ENCODE measurements at places on chromosomes 13 and 19.

- no peak for DNase-seq
Observed at GRCh38 chr13:19158006-19158405, 23.6 kb downstream of the TUBA3C start.

- no peak for DNase-seq
Observed at GRCh38 chr19:35004517-35005255, 4.6 kb downstream of the GRAMD1A start.

DNA sequence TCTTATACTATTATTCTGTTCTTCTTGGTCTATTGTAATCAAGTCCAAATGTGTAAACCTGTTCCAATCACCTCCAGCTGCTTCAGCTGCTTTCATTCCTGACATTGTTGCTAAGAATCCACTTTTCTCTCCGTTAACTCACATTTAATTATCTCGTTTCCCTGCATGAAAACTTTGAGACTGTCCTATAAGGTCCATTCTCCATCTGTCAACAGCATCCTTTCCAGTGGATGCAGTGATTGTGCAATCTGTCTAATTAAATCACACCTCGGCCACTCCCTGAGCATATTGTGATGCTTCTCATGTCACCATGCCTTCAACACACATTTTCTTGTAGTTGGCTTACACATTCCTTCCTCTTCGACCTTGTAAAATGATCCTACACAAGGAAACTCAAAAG lies 1626.9 kb upstream of the SLC10A2 start:
- no peak for DNase-seq

DNA sequence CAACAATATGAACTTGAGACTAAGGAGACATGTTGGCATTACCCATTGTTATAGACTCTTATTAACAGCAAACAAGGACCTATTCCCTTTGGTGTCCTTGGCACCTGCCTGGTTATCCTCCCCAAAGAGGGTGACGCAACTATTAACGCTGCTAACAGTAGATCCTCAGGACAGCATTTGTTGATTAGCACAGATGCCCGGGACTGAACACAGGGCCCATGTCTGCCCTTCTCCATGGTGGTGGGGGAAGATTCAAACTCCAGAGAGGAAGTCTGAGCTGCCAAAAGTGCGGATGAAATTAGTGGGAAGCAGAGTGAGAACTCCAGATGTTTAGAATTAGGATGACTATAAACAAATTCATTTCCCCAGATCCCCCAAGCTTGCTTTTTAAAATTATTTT lies 101.2 kb upstream of the RAP2A start:
- no peak for DNase-seq

DNA sequence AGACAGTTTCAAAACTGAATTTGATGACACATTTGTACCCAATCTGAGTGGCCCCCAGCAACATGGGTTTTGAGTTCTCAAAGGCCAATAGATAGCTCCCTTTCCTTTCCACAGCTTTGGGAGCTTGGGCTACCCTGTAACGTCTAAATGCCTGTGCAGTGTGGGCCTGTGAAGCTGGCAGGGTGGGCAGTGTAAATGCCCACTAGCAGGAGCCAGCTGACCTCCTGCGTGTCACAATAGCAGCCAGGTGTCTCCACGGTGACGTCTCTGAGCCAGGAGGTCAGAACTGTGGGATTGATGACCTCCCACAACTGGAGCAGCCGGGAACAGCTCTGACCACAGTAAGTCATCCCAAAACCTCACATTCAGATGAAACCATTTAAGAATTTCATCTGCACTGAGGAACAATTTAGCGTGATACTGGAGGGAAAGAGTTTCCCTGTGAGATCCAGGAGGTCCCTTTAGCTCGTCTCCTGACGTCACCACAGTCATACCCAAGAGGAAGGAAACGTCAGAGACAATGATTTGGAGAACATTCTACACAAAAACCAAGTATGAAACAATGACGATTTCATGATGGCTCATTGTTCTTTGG lies at the start of gene IPO5:
Gene IPO5 (plus strand): TSS at position 300 of the 595 bp plus-strand sequence. CDS start 23,022 bp downstream, outside the sequence.
- no peak for DNase-seq

DNA sequence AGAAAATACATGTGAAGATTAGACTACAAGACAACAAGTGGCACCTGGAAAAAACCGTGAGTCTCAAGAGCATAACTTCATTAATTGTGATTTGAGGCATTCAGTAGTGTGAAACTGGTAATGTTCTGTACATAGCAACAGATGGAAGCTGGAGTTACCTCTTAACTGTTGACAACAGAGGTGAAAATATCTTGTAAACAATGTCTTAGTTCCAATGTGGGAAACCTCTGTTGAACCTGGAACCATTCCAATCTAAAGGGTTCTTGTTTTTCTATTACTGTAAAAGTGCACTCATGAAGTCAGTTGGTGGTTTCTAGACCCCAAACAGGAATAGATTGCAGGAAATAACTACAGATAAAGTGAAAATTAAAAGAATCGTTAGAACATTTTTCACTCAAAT lies 728.4 kb downstream of the SLITRK1 start:
- peak; percentile 28 for DNase-seq

DNA sequence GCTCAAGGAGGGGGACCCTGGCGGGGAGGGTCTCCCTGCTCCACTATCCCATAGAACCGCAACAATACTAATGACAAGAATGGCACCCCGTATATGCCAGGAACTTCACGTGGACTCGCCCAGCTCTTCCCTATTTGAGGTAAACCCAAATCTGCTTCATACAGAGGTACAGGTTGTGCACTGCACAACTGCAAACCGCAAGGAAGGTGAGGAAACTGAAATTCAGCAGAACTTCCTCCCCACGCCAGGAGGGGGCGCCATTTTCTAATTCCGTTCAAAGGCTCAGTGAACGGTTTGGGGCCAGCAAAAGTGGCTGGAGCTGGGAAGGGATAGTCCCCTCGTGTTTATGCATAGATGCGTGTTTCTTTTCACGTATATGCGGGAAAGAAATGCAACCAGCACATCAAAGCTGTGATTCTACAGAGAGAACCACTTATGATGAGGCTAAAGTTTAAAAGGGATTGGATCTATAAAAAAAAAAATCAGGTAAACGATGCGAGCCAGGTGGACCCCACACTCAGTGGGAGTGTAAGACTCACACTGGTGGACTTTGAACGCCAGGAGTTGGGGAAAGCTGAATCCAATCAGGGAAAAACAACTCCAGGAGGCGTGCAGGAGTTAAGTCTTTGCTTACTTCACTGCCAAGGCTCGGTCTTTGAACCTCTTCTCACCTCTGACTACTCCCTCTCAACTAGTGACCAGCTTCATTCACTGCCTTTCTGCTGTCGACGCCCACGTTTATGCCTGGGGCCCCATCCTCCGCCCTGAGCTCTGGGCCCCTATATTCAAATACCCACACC lies 20.3 kb downstream of the C19orf81 start:
- peak; percentile 11 for DNase-seq

DNA sequence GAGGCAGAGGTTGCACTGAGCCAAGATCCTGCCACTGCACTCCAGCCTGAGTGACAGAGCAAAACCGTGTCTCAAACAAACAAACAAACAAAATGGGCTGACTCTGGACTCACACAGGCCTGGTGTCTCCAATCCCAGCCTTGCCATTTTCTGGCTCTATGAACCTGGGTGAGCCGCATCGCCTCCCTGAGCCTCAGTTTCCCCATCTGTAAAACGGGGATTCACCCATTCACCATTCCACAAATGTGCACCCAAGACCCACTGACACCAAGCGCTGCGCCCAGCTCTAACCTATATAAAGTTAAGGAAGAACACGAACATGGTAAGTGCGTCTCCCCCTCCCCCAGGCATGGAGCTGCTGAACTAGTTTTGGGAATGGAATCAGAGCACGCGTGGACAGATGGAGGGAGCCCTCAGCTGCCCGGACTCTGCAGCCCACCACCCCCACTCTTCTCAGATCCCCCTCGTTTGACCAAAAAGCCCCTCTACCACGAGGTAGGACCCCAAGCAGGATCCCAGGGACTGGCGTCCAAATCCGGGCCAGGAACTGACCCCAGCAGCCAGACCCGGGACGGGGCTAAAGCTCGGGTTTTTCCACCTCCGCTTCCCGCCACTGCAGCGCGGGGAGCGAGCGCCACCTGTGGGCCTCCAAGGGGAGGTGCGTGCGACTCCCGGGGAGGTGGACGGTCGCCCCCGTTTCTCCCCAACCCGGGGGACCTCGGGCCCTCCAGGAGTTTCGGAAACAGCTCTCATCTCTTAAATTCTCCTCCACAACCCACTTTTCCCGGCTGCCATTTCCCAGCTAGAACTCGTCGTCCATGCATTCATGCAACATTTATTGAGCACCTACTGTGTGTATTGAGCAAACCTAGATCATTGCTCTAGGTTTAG lies 33.0 kb upstream of the ADGRE5 start:
- peak; percentile 40 for DNase-seq

- DNase-seq, result no peak
Observed at GRCh38 chr13:32211813-32212212, 103.3 kb downstream of the ZAR1L start.

GRCh38 chr19:49214701-49215100 lies 57.1 kb downstream of the TRPM4 start:
- no peak for DNase-seq

DNA sequence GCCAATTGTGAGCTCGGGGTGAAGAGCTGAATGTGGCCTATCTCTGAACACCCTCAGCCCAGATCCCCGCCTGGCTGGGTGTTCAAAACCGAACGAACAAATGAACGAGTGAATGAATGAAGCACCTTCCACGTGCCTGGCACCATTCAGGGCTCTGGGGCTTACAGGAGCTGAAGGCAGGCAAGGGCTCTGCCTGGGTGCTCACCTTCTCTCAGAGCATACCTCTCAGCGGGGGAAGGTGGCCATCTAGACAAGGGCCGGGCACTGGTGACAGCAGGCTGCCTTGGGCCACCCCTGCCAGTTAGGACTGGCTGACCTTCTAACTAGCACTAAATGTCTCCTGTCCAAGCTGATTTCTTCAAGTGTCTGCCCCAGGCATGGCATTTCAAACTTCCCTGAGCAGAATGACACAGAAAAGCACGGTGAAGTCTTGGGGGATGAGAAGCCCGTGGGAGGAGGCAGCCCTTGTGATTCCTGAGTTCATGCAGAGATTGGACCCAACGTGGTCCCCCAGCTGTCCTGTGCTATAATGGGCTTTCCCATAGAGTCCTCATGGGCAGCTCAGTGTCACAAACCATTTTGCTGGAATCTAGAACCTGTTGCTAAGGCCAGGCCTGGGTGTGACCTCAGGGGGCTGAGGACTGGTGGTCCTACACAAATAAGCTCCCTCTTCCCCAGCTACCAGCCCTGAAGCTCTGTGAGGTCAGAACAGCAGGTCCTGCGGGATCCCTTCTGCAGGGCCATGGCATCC lies 27.9 kb upstream of the VSTM2B start:
- DNase-seq, result no peak

DNA sequence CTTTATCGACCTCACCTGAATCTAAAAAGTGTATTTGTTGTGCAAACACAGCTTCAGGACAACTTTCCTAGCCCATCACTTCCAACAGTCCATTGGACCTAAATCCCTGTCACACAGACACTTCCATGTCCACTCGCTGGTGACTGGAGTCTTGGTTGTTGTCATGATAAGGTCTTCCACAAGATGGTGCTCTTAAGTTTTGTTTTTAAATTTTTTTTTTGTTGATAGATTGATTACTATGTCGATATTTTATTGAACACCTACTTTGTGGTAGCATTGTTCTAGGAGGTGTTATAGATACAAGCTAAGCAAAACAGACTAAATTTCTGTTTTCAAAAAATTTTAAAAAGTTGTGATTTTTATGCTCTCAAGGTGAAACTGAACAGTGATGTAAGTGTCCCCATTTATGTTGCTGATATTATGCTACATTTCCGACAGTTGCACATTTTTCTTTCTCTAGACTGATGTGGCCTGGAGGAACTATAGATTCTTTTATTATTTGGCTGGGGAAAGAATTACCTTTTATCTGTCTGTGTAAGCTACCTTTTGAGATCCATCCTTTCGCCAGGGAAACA lies 8.1 kb upstream of the ERICH6B start:
- no peak for DNase-seq

GRCh38 chr19:3980353-3981251 lies 4.7 kb downstream of the EEF2 start:
- no peak for DNase-seq

DNA sequence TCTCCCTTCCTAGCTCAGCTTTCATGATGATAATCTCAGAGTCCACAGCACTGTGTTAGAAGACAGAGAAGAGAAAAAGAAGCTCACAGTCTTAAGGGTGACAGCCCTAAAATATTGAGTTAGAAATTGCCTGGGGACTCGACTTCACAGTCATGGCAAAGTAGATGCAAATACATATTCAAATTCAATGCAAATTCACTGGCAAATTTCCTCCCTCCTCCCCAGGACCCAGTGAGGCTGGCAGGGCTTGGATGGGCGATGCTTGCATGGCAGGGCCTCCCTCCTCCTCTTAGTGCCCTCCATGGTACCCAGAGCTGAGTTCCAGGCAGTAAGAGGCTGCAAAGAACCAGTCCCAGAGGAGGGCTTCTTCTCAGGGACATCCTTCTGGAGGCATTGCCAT lies 115.6 kb upstream of the UQCRFS1 start:
- no peak for DNase-seq

Measured in SHP77 (cell line).